Mesothelial cell of epicardium (in vitro differentiated cells): ENCODE measurements at places on chromosomes 3 and 15.

- DNase-seq, result no peak
Measured at GRCh38 chr15:43901495-43901894, 74.7 kb downstream of the WDR76 start.

DNA sequence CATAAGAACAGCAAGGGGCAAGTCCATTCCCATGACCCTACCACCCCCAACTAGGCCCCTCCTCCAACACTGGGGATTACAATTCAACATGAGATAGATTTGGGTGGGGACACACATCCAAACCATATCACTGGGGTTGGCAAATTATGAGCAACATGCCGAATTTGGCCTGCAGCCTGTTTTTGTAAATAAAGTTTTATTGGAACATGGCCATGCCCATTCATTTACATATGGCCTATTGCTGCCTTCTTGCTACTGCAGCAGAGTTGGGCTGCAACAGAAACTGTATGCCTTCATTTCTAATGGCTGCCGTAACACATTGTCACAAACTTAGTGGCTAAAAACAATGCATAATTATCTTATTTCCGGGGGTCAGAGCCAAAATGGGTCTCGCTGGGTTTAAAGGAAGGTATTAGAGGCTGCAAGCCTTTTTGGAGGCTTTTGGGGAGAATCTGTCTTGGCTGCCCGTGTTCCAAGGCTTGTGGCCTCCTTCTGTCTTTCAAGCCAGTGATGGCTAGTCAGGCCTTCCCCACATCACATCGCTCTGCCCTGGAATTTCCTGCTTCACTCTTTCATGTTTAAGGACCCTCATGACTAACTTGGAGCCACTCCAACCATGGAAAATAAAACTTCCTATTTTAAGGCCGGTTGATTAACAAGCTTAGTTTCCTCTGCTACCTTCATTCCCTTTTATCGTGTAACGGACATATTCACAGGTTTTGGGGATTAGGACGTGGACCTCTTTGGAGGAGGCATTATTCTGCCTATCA, 428.5 kb upstream of the PROK2 start:
- DNase-seq, result no peak

- no peak for DNase-seq
Measured at GRCh38 chr3:182259579-182259978, 533.7 kb upstream of the ATP11B start.

GRCh38 chr3:105561876-105562275, 195.2 kb downstream of the ALCAM start:
- DNase-seq, result no peak

DNA sequence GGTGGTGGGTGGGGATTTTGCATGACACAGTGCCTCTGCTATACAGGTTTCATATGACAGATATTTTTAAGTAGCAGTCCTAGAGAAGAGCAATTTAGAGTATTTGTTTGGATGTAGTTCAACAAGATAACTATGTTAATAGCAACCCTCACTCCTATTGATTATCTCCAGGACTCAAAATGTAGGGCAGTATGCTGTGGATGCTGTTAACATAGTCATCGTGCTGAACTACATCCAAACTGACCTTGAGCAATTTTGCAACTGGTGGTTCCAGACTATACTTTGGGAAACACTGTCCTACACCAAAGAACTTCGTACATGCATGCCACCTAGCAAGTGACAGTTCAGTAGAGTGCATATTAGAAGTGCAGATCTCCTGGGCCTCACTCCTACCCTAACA, 117.6 kb downstream of the IL5RA start:
- no peak for DNase-seq

DNA sequence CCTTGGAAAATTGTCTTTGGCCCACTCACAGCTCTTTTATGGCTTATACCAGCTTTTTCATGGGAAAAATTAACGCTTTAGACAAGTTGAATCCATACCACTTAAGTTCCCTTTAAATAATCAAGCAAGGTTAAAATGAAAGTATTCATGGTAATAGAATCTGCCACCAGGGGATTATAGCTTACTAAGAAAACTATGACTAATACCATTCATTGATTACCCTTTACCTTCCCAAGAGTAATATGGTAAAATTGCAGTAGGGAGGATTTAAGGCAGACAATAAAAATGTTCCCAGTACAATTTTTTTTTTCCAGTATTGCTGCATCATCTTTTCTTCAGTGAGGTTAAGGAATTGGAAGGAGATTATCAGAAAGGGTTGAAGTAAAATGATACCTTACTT, 641.1 kb upstream of the NAALADL2 start:
- DNase-seq, result no peak

DNA sequence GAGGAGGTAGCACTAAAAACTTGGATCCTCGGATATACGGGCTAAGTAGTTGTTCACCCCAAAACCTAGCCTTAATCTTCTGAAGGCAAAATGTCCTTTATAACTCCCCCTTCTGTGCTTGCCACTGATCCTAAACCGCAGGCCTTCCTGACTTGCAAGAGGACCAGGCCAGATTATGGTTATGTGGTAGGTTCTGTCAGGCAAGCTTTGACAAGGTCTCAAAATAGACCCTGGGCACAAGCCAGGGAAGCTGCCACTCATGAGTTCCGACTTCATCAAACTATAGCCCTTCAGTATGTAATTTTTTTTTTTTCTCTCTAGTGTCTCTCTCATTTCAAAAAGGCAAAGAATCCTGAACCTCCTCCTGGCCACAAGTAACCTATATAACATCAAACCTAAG, 3.2 kb downstream of the LRRFIP2 start:
- no peak for DNase-seq

DNA sequence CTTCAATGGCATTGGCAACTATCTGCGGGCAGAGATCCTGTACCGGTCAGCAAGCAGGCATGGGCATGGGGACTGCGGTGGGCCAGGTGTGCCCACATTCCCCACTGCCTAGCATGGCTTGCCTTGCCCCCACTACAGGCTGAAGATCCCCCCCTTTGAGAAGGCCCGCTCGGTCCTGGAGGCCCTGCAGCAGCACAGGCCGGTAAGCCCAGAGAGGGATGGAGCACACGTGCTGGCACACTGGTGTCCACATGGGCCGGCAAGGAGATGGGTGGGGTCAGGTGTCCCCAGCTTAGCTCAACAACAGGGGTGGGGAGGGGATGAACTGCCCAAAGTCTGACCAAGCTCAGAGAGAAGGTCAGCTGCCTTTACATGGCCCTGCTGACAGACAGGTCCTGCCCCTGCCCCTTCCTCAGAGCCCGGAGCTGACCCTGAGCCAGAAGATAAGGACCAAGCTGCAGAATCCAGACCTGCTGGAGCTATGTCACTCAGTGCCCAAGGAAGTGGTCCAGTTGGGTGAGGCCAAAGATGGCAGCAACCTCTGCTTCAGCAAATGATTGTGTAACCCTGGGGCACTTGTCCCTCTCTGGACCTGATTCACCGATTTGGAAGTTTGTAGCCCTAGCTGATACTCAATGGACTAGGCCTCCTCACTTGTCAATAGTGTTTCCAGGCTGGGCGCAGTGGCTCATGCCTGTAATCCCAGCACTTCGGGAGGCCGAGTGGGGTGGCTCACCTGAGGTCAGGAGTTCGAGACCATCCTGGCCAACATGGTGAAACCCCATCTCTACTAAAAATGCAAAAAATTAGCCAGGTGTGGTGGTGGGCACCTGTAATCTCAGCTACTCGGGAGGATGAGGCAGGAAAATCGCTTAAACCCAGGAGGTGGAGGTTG, 5.6 kb downstream of the NEIL1 start:
- no peak for DNase-seq

DNA sequence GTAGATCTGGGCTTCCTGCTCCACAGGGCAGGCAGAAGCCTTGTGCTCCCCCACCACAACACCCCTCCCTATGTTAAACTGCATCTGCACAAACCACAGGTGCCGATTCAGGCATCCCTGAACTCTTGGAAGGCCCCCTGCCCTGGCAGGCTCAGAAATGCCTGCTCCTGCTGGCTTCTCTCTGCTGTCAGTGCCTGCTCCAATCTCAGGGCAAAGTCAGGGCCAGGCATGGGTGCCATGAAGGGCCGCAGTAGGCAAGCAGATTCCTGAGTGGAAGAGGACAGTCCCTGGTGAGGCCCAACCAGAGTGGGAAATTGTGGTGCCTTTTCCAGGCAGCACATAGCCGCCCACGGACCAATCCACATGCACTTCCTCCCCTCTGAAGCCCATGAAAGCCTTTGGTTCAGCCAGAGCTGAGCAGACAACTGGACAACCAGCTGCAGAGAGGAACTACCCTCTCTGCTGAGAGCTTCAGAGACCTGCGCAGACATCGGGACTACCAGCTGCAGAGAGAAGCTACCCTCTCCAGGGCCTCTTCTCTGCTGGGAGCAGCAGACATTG, 13.6 kb downstream of the PRR20G start:
- no peak for DNase-seq

DNA sequence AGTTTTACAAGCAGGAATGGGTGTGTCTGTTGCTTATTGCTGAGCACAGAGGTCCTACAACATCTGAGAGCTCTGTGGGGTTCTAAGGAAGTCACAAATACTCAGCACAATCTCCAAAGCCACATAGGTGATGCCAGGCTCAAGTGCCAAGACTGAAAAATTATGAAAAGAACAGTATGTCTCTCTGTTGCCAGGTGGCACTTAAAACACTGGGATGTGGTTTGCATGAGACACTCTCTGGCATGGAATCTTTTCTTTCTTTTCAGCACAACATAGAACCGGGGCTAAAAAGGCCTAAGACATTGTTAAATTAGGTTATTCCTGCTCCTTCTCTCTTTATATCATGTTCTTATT, 127.3 kb upstream of the PRICKLE2 start:
- DNase-seq, result no peak

DNA sequence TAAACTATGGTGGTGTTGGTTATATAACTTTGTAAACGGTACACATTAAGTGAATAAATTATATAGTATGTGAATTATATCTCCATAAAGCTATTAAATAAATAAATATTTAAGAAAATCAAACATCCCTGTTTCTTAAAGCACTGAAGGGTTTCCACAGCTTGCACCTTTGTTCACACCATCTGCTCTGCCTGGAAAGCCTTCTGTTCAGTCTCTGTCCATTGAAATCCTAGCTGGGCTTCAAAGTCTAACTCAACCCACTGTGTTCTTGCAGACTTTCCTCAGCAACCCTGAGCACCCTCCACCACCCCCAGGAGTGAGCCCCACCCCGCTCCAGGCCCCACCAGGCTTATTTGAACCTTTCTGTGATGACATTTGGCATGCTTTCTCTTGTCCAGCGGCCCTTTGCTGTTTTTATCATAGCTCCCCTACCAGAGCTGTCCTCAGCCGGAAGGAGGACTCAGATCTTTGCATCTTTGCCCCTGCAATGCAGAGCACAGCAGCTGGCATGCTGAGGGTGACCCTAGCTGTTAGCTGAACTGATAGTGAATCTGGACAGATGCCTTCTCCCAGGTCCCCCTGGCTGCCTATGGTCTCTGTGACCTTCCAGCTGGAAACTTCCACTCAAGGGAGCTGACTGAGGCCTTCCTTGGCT, 105.2 kb downstream of the DAPK2 start:
- DNase-seq, result no peak

- DNase-seq, result no peak
Measured at GRCh38 chr3:140428380-140428779, 249.5 kb upstream of the TRIM42 start.

GRCh38 chr15:35019404-35020327, 31.6 kb upstream of the ZNF770 start:
- DNase-seq, result no peak

GRCh38 chr3:48634661-48635221, 520 bp downstream of the SLC26A6 start:
- no peak for DNase-seq

GRCh38 chr3:38580450-38581382, 68.8 kb downstream of the SCN5A start:
- no peak for DNase-seq
